ENCODE measurements at places on chromosomes 1 and 21. TPM values are rescaled to one million over a fixed set of nuclear protein-coding genes. Genes with fewer than 3 reads are reported as not detected.

The ATP13A2 gene
- polyA plus RNA-seq = 16.4 TPM

The PHC2 gene
- polyA plus RNA-seq = 67.8 TPM

The PRRX1 gene
- 167 TPM for polyA plus RNA-seq

The NGF gene
- 1.9 TPM for polyA plus RNA-seq

The IL19 gene
- polyA plus RNA-seq = not detected

The TACSTD2 gene
- 0.14 TPM for polyA plus RNA-seq

The APOBEC4 gene
- polyA plus RNA-seq = not detected

The AIM2 gene
- polyA plus RNA-seq = 0.46 TPM

The LRRC38 gene
- 42.3 TPM for polyA plus RNA-seq

The OR2T35 gene
- polyA plus RNA-seq = not detected

The LRRC71 gene
- 1.2 TPM for polyA plus RNA-seq

The E2F2 gene
- 3.4 TPM for polyA plus RNA-seq

The MAP7D1 gene
- 148 TPM for polyA plus RNA-seq

The PGBD5 gene
- polyA plus RNA-seq = 13.5 TPM

The BRDT gene
- not detected for polyA plus RNA-seq

The TNFRSF8 gene
- polyA plus RNA-seq = 0.22 TPM

The PLA2G2C gene
- polyA plus RNA-seq = 0.05 TPM

The OR2L5 gene
- polyA plus RNA-seq = not detected

The PLA2G2A gene
- 0.57 TPM for polyA plus RNA-seq

The RRP1 gene
- polyA plus RNA-seq = 16.9 TPM

The NPHS2 gene
- polyA plus RNA-seq = not detected

The TNFRSF1B gene
- polyA plus RNA-seq = 11.8 TPM

The PSRC1 gene
- 11.9 TPM for polyA plus RNA-seq
